Renal cortex interstitium (tissue), 15 donors: ENCODE measurements at places on chromosomes 7 and 10.

GRCh38 chr7:52502281-52502680, 533.2 kb upstream of the POM121L12 start:
- no peak for DNase-seq

DNA sequence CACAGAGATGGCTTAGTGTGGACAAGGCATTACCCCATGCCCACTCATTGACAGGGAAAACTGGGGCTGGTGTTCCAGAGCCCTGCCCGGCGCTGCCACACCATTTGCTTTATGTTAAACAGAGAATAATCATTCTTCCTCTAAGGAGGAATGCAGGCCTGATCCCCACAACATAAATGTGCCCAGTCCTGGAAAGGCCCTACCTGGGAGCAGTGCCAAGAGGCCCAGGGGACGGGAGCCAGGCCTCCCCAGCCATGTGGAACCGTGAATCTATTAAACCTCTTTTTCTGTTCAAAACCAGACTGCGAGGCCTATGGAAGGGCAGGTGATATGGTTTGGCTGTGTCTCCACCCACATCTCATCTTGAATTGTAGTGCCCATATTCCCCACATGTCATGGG, 264.1 kb downstream of the GRID1 start:
- DNase-seq: no peak

GRCh38 chr10:116771959-116772585, 29.7 kb upstream of the HSPA12A start:
- no peak for DNase-seq

DNA sequence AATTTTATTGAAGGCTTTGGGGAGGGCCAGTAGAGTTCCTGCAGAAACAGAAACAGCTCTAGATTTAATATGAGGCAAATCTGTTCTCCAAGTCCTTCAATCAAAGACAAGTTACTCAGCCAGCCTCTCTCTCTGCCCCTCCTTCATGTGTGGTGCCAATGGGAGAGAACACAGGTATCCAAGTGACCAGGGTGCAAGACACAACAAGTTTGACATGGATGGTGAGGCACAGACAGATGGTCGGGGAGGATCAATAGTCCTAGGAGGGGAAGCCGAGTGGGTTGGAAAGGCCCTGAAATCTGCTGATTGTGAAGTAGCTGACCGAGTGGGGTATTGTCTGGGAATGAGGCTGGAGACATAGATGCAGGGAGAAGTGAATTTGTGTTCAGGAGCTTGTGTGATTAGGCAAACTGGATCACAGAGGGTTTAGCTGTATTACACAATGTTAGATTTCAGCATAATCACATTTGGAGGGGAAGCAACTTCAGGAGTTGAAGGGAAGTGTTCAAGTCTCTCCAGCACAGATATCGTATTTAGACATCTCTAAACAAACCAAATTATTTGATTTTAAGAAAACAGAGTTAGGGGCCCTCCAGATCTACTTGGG, 1.5 kb downstream of the GIMAP1 start:
- DNase-seq: no peak

DNA sequence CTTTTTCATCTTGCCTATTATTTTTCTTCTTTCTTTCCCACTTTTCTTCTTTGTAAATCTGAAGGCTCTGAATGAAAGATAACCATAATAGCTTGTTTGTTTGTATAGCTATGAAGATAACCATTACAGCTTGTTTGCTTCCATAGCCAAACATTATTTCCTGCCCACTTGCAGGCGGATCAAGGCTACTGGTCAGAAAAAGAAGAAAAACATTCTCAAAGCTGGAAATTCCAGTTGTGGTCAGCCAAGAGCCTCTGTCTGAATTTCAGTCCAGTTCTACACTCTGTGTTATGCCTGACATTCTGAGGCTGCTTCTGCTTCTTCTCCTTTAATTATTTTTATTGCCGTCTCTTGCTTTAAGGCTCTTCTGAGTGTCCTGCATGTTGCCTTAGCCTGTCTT, 48.9 kb downstream of the TMEM178B start:
- no peak for DNase-seq

GRCh38 chr7:93601363-93601762, 26.8 kb upstream of the CALCR start:
- no peak for DNase-seq

- DNase-seq: no peak
Measured at GRCh38 chr7:26815426-26815825, 49.0 kb downstream of the SKAP2 start.

DNA sequence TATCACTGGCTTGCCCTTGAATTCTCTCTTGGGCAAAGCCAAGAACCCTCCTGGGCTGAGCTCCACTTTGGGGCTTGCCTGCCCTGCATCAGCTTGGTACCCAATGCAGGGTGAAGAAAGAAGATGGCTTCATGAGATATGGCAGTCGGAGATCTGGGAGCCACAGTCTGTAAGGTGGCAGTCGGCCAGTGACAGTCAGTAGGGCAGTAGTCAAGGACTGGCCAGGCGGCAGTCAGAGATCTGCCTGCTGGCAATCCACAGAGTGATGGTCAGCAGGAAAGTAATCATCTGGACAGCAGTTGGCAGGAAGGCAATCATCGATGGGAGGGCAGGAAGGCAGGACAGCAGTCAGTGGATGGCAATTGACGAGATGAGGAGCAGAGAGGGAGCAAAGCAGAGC, 32.6 kb upstream of the CNNM1 start:
- DNase-seq: no peak

DNA sequence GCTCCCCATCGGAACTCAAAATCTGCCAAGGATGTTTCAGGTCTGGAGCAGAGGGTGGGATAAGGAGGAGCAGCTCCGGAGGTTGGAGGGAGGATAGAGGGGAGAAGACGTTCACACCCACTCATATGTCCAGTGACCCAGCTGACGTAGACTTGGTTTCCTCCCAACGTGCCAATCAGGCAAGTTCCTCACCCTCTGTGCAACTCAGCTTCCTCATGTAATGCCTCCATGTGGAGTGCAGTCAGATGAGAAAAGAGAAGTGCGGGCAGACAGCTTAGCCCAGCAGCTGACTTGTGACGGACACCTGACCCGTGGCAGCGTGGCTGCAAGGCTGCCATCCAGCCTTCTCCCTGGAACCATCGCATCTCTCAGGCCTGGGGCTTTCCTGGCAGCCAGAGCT, 86.8 kb downstream of the NPTX2 start:
- DNase-seq: no peak

DNA sequence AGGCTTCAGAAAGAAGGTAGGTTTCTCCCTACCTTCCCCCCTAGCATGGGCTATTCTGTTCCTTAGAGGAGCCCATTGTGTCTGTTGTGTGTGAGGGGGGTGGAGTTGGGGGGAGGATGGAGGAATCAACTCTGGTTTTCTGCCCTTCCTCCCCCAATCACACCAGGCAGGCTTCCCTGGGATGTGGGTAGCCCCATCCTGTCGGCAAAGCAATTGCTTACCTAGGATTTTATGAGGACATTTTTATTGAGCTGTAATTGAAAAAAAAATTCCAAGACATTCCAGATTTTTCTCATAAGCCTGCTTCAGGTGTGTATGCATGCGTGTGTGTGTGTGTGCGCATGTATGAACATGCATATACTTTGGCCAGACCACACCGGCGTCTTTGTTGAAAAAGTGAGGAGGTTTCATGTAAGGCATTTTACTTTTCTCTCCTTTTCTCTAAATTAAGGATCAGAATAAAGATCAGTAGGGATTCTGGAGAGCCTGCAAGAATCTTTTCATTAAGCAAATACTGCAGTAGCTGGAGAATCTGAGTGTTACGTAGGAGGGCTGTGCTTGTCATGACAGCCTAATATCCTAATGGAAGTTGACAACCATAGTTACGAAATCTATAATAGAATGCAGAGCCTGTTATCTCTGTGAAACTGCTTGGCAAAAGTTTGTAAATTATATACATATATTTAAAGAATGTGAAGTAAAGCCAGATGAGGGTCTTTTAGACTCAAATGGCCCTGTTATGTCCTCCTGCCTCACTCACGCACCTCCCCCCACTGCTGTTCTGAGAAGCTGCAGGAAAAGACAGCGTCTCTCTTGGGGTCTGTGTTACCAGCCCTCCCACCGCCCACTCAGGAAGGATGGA, 27.3 kb upstream of the SAMD8 start:
- DNase-seq: no peak

DNA sequence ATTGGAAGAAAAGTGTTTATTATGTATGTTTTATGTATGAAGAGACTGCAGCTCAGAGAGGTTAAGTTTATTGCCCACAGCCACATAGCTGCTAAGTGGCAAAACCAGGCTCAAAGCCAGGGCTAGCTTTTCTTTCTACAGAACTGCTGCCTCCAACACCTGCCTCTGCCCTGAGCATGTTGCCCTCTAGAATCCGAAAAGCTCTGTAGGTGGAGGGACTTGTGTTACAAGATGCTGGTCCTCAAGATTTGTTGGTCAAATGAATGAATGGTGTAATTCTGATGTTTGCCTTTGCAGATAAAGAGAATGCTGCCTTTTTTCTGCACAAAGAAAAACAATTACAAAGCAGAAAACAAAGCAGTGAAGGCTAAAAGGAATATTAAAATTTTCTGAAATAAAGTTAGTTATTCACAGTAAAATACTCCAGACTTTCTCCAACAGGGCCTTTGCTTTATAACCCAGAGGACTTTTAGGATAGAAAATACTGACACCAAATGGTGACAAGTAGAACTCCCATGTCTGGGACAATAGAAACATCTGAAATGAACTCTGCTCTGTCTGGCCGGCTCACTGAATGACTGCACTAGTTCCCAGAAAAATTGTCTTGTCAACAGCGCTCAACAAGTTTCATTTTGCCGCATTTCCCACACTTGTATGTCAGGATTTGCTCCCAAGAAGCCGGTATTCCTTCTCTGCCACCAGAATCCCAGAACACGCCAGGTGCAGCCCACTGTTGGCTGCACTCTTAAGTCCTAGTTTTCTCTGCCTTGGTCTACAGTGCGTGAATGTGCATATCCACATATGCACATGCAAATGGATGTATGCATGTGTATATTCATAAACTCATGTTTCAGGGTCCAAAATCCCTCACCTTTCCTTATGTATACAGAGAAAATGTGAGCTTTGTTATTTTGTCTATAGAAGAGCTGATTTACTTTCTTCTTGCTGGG, 11.0 kb upstream of the DNTT start:
- DNase-seq: no peak

- DNase-seq: no peak
Measured at GRCh38 chr10:120929166-120929565, 78.0 kb downstream of the WDR11 start.

- no peak for DNase-seq
Measured at GRCh38 chr7:22723181-22723601, 3.8 kb upstream of the IL6 start.

DNA sequence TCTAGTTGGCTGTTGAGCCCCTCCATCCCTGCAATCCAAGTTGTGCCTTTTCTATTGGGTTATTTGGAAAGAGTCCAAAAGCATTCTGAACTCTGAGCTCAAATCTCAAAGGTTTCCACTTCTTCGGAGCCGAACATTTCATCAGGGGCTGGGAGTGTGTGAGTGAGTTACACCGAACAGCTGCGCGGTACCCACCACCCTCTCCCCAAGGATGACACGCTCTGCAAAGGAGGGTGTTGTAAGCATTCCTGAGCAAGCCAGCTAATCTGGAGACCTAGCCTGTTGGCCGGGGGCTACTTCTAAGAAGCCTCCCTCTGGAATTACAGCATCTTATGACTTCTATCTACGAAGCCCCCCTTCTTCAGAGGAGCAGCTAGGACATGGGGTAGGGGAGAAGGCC, 270.5 kb downstream of the CREB5 start:
- DNase-seq: no peak

- DNase-seq: no peak
Measured at GRCh38 chr7:1566687-1567048, 3.2 kb downstream of the PSMG3 start.

DNA sequence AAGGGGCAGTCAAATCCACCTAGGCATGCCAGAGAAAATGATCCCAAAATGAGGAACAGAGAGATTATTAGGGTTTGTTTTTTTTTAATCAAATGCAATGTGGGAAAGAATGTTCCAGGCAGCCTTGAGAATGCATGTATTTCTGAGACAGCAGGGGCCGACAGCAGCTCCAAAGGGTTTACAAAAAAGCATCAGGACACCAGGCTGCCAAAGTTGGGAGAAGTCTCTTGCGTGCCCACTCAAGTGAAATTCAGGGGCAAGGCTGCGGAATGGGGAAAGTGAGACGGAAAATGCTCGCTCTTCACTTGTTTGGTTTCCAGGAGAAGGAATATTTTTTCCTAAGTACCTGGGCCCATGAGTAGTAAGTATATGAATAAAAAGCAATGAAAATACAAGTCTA, 101.2 kb downstream of the USP6NL start:
- DNase-seq: no peak

- DNase-seq: no peak
Measured at GRCh38 chr7:22386865-22387264, 29.9 kb upstream of the RAPGEF5 start.

GRCh38 chr7:44962483-44963251, 16.1 kb downstream of the MYO1G start:
- no peak for DNase-seq

GRCh38 chr7:105990727-105991453, 27.8 kb downstream of the CDHR3 start:
- DNase-seq: no peak

DNA sequence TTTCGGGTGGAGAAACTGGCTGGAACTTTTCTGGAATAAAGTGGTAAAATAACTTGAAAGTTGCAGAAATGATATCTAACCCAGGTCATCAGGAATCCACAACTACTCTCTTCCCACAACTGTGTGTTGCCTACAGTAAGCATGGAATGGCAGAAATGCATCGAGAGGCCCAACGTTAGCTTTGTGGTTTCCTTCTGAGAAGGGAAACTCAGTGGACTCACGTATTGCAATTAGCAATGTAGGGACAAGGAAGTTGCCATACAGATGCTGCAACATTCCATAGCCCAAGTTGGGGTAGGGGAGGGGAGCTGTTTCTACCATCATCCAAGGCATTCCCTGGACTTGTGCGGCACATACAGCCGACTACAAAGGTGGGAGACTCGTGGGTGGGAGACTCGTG, 1.9 kb downstream of the PON1 start:
- DNase-seq: no peak

DNA sequence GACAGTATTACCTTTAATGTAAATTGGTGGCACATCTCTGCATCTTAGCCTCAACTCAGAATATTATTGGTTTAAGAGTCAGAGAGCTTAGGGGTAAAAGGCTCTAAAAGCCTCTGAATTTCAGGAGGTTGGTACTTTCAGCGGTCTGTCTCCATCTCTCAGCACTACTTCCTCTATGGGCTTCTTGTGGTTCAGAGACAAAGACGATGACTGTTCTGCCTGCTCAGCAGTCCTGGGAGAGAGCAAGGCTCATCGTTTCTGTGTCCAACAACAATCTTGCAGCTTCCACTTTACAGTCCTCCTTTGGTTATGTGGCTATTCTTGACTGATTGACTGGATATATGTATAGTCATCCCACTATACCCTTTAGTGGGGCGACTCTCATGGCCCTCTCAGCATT, 394.7 kb downstream of the AUTS2 start:
- no peak for DNase-seq

GRCh38 chr10:69452676-69453415, 1.6 kb downstream of the TSPAN15 start:
- DNase-seq: no peak

GRCh38 chr10:418894-419293, 270.6 kb downstream of the DIP2C start:
- DNase-seq: no peak

GRCh38 chr10:129760003-129760315, 204.1 kb downstream of the EBF3 start:
- no peak for DNase-seq

- no peak for DNase-seq
Measured at GRCh38 chr7:157635148-157635500, 298.3 kb downstream of the DNAJB6 start.

GRCh38 chr10:50739618-50740292, at the start of gene ASAH2B:
Gene ASAH2B, plus strand, starts transcription at chr10:50739936. Its CDS starts 5,195 bp downstream, at chr10:50745131.
- DNase-seq: peak; percentile 73

- DNase-seq: no peak
Measured at GRCh38 chr7:74599244-74599643, 58.3 kb upstream of the GTF2I start.

- no peak for DNase-seq
Measured at GRCh38 chr7:113209449-113210203, 91.3 kb upstream of the SMIM30 start.
